ENCODE measurements at places on chromosomes 2 and 18.
A peak's percentile ranks its signal among the peaks of the same experiment; 100 is the strongest.

DNA sequence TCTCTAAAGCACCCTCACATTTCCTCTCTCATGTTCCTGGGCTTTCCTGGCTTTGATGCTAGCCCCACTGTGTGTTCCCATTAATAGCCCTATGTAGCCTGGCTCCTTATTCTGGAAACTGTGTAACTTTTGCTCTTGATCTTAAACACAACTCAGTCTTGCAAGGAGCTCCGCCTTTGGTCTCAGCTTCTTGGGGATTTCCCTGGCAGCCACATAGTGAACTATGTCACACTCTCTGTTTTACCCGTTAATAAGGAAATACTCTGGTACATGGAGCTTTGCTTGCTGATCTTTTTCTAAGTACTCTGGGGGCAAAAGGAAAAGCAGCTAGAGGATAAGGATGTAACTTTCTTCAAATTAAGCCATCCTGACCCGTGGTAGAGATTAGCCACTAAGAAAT lies 259.3 kb downstream of the NEDD4L start:
- no peak for DNase-seq

DNA sequence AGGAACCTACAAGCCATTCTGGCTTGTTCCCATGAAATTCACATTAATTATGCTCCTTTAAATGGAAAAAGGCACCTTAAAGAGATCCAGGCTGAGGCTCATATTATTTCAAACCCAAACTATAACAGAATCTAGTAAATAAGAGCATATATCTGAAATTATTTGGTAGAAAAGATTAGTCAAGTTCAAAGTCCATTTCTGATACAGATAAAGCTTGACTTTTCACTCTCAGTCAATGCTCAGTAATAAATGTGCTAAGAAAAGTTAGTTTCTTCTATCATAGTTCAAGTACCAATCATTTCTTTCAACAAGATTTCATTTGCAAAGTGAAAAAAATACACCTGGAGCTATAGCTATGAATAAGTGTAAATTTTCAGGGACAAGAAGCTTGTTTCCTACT lies 61.8 kb upstream of the NARS1 start:
- DNase-seq = no peak

DNA sequence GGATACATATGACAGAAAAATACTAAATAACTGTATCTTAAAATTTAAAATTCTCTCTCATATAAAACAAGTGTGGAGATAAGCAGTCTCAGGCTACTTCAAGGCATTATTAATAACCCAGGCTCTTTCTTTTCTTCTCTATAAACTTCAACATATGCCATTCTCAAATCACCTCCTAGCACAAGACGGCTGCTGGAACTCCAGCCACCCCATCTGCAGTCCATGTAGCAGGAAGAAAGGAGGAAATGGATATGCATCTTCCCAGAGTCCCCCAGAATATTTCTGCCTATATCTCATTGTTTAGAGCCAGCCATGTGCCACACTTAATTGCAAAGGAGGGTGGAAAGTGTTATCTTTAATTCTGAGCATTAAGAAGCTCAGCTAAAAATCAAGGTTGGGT lies 35.3 kb upstream of the NEB start:
- no peak for DNase-seq

DNA sequence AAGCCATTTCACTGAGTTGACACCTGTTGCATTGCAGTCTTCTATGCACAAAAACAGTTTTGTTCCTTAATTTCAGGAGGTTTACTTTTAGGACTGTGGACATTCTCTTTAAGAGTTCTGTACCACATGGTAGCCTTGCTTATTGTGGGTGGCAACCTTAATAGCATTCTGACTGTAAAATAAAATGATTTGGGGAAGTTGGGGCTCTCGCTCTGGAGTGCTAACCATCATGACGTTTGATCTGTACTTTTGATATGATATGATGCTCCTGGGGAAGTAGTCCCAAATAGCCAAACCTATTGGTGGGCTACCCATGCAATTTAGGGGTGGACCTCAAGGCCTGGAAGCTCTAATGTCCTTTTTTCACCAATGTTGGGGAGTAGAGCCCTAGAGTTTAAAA lies 3.4 kb downstream of the CTLA4 start:
- DNase-seq = no peak

GRCh38 chr2:61529944-61530735 lies 8.0 kb downstream of the XPO1 start:
- no peak for DNase-seq

GRCh38 chr2:160294889-160295288 lies 94.8 kb upstream of the ITGB6 start:
- no peak for DNase-seq

- peak; percentile 20 for DNase-seq
Observed at GRCh38 chr2:169141713-169142352, 72.5 kb downstream of the DHRS9 start.

- DNase-seq = no peak
Observed at GRCh38 chr2:72840066-72840465, 14.2 kb upstream of the EXOC6B start.

GRCh38 chr2:20558391-20559150 lies 92.3 kb downstream of the HS1BP3 start:
- DNase-seq = no peak

DNA sequence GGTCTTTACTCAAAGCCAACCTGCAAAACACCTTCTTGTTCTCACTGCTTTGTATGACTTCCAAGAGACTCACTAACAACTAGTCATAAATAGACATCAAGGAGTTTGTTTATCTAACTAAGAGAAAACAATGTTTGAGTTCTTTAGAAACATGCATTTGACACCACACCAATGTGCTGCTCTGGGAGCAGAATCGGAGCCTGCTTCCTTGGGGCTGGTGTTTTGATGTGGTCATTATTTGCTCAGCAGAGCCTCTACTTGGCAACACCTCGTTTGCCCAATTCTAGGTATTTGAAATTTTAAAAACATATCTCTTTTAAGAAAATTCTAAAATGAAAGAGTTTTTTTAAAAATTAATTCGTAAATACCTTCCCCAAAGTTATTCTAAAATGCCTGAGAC lies 167.5 kb downstream of the BCL2 start:
- no peak for DNase-seq

DNA sequence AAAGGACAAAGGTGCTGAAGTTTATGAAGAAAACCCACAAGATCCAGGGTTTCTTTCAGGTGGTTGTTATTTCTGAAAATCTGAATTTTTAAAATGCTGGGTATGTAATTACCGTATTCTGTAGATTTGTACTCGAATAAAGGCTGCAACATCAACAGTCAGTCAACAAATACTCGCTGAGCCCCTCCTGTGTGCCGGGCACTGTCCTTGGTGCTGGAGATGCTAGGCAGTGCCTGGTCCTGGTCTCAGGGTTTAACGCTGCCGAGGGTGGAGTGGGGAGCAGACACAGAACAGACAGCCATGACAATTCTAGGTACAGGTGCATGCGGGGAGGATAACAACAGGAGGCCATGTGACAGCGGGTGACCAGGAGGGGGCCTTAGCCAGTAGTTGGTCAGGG lies 27.2 kb upstream of the PDIA6 start:
- no peak for DNase-seq

DNA sequence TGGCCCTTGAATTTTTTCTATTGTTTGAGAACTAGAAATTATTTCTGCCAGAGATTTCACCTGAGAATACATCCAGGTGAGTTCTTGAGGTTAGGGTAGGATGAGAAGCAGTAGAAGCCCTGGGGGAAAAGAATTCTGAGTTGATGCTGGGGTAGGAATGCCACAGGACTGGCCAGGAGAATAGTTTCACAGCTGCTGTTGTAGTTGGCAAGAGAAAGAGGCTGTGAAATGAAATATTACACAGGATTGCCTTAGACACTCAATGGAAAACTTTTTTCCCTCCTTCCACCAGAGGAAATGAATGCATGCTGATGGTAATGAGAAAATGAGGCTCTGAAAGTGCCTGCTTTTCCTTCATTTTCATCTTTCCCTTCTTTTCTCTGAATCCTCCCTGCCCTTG lies 54.6 kb downstream of the PRKCE start:
- DNase-seq = no peak

- DNase-seq = no peak
Observed at GRCh38 chr18:58671632-58672564, 633 bp downstream of the MALT1 start.

- DNase-seq = no peak
Observed at GRCh38 chr18:10298346-10298745, 156.1 kb upstream of the APCDD1 start.
